ENCODE measurements at places on chromosomes 5 and 9.

- no peak for DNase-seq
Observed at GRCh38 chr5:93998951-93999455, 257.6 kb upstream of the POU5F2 start.

DNA sequence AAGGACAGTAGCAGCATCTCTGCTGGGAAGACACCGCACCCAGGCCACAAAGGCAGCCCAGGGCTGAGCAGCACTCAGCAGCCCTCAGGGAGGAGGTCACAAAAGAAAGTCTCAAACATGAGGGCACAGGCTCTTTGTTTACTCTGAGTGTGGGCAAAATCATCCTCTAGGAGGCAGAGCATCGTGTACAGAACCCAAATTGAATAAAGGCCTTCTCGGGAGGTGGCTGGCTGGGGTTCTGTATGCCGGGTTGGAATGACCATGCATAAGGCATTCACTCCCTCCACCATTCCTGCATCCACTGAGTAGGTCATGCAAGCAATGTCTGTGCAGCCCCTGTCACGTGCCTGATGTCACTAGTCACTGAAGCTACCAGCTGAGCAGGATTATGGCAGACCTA lies 412.8 kb downstream of the SPOCK1 start:
- no peak for DNase-seq

DNA sequence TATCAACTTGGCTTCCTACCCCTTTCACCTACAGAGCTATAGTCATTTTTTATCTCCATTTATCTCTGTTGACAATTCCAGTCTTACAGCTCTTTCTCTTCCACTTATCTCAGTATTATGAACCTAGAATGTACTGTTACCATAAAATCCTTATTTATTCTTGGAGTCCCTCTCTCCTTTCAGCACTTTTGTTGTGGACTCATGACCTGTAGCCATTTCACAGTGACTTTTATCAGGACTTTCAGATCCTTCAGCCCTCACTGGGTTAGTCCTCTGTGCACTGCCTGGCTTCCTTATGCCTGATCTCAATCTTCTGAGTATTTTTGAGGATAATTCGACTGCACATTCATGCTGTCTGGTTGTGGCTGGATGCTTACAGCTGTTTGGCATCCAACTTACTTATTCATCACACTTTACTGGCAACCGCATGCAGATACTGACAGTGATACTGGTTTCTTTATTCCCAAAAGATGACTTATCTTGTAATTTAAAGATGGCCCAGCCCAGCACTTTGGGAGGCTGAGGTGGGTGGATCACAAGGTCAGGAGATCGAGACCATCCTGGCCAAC lies 293.3 kb downstream of the MAN2A1 start:
- DNase-seq: no peak

DNA sequence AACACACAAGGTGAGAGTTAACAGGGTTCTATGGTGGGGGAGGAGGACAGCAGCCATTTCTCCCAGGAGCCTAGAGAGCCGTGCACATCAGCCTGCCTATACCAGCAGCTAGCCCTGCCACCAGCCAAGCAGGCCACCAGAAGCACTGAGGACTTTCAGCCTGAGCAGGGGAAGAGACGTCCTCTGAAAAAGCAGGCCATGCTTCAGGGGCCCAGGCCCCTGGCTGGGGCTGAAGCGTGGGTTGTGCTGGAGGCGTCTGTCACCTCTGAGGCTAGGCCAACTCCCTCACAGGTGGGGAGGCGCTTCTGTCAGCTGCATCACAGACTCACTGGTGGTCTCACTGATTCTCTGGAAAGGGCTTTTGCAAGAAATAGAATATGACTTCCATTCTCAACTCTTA lies 16.3 kb downstream of the FSTL4 start:
- DNase-seq: no peak

DNA sequence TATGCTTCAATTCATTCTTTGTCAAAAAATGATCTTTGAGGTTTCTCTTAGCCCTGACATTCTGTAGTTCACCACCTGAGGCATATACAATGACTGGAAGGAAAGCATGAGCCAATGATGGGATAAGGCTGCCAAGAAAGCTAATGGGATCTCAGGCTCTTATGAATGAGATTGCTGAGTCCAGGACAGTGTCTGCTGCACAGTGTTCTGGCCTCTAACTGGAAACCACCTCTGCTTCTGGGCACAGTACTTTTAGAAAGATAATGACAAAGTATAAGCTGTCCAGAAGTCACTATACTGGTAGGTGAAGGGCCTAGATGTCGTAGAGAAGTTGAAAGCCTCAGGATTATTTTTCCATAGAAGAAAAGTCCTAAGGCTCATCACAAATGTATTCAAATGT lies 69.1 kb upstream of the PAPPA start:
- DNase-seq: no peak

DNA sequence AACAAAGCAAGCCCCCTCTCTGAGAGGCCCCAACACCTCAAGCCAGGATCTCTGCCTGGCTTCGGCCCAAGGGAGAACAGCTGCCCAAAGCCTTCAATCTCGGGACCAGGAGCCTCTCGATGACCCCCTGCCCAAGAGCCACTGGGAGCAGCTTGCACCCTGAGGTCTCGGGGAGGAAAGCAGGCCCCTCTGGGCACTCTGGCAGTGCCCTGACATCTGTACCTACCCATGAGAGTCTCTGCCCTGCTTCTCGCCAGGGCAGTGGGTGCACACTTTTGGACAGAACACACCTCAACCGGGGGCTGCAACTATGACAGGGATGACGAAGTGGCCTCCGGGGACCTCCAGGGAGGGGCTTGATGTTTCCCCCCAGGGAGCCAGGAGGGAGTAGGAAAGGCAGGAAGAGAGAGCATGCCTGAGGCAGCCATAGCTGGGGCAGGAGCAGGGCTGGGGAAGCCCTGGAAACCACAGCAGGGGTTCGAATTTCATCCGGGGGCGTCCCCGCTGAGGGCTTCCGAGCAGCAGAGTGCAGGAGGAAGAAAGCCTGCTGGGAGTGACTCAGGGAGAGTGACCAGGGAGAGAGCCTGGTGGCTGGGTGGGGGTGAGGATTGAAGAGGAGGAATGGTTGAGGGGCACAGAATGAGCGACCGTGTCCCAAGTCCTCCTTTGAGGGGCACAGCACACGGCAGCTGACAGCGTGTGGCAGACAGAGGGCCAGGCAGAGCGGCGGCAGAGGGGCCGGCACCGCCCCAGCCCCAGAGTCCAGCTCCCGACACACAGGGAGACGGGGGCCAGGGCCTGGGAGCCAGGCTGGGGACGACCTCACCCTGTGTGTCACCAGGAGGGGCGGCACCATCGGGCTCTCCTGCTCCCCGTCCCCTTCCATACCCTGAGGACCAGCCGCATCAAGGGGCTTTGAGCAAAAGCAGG lies 1.8 kb downstream of the LPCAT1 start:
- peak; percentile 61 for DNase-seq

GRCh38 chr9:114777821-114778609 lies 27.8 kb downstream of the TNFSF15 start:
- DNase-seq: no peak

DNA sequence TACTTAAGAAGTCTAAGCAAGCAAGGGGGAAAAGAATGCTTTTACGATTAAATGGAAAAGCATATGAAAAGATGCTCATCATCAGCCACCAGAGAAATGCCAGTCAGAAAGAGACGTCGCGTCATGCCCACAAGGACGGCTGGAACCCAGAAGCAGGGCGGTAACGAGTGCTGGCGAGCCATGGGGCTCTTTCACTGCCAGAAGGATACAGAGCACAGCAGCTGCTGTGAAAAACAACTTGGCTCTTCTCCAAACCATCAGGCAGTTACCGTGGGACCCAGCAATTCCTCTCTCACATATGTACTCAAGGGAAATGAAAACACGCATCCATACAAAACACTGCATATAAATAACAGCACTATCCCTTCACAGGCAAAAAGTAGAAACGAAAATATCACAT lies 95.5 kb downstream of the CAMSAP1 start:
- no peak for DNase-seq

- no peak for DNase-seq
Observed at GRCh38 chr5:170216257-170216864, 16.4 kb upstream of the C5orf58 start.

GRCh38 chr5:157366741-157367674 lies 93.0 kb upstream of the NIPAL4 start:
- no peak for DNase-seq

GRCh38 chr5:178360926-178361235 lies 128.3 kb upstream of the PHYKPL start:
- no peak for DNase-seq

DNA sequence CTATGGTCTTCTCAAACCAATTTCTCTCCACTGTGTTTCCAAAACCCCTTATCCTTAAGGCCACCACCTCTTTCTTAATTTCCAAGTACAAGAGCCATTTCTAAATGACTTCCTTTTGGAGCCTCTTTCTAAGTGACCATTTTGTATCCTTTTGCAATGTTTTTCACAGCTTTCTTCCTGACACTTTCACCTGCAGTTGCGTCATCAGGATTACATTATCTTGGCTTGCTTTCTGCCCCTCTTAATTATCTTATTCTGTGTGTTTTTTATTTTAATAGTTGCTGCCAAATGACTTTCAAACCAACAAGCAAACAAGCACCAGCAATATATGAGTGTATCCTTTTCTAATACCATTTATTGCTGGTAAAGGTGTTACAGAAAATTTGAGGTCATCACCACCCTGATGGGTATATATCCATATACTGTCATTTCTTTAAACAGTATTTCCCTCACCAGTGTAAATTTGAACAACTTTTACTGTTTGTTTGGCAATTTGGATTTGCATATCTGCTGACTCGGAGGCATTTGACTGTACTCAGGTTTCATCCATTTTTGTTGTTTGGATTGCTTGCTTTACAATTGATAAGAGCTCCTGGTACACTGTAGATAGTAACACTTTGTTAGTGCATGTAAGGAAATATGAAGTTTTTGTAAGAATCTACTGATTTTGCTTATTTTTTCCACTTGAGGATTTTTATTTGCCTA lies 5.4 kb upstream of the ANXA1 start:
- no peak for DNase-seq

- DNase-seq: no peak
Observed at GRCh38 chr9:129111528-129112151, 425 bp downstream of the PTPA start.

DNA sequence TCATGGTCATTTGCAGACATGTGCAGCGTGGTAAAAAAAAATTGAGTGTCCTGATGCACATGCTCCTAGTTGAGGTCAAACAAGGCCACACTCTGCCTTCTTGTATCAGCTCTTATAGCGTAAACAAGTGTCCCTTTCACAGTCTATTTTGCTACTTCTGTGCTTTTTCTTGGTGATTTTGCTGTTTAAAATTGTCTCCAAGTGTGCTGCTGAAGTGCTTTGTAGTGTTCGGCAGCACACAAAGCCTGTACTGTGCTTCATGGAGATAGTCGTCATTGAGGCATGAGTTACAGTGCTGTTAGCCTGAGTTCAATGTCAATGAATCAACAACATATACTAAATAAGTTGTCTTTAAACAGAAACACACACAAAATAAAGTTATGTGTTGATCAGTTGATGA lies 690.4 kb upstream of the MEF2C start:
- DNase-seq: no peak

GRCh38 chr5:93588352-93589151 lies 5.5 kb downstream of the NR2F1 start:
- DNase-seq: no peak

DNA sequence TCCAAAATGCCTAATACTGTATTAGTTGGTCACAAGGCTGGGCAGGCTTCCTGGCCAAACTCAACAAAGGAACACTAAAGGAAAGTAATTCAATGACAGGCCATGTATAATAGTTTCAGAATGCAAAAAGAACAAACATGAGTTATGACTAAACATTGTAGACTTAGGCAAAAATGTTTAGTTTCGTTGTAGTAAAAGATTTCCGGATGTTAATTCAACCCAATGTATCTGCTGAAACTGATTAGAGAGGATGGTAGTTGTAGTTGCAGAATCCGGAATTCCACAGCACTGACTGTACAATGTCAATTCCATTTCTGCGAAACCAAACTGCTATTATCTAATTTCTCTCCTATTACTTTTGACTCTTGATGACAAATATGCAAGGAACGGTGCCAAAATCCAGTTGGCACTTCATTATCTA lies 117.9 kb upstream of the FST start:
- no peak for DNase-seq

DNA sequence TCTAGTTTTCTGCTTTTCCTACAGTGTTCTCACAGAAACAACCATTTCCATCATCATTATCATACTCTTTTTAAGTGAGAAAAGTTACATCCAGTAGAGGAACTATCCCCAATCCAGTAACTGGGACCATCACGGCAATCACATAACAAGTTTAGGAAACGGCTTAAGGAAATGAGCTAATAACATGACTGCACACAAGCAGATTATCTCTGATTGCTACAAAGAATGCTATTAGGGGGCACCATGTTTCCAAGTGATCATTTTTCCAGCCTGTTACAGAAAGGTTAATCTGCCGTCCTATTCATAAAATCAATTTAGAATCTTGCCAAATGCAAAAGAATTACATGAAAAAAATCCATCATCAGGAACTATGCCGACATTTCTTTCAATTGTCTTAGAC lies 94.6 kb downstream of the EFNA5 start:
- no peak for DNase-seq

DNA sequence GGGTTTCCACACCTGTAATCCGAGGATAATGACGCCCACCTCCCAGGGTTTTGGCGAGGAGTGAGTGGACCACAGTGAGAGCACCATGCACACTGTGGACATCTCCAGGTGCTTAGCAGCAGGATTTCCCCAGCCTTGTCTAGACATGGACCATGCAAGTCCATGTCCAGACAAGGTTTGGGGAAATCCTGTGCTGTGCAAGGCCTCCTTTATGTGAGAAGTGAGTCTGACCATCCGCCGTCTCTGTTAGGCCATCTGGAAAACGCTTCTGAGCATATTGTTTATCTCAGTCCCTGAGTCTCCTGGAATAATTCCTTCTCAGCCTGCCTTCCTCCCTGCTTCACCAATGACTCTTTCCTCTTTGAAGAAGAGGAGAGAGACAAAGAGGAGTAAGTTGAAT lies 26.2 kb upstream of the TNFAIP8 start:
- DNase-seq: no peak

- no peak for DNase-seq
Observed at GRCh38 chr9:131603199-131603598, 57.9 kb downstream of the PRRT1B start.

- DNase-seq: no peak
Observed at GRCh38 chr5:7396713-7397454, 946 bp downstream of the ADCY2 start.

GRCh38 chr5:151083081-151083676 lies 2.3 kb upstream of the TNIP1 start:
- no peak for DNase-seq

DNA sequence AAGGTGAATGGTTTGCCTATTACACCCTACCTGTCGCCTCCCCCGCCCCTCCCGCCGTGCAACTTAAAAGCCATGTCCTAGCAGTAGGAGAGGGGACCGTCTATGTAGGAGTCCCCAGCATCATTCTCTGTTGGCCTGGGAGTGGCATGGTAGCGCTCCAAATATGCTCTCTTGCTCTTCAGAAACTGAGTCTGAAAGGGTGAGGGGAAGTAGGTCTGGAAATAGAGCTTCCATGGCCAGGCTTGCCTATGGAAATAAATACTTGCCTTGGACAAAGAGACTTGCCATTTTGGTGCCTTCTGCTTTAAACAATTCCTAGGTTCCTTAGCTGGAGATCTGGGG lies 1.4 kb downstream of the RGS7BP start:
- no peak for DNase-seq

Measured in tibial artery (tissue), 4 donors.